Osteocyte (in vitro differentiated cells): ENCODE measurements at places on chromosomes 16 and 17. TPM values are rescaled to one million over a fixed set of nuclear protein-coding genes. Genes with fewer than 3 reads are reported as not detected.

- DNase-seq = no peak
- H3K4me3 ChIP-seq = peak overlapping the region; percentile 61
- H3K27ac ChIP-seq = peak overlapping the region; percentile 52
- H3K36me3 ChIP-seq = peaks cover 2% of the 10 kb centered on the region
Measured at GRCh38 chr16:85612191-85612800, 826 bp upstream of the GSE1 start.

DNA sequence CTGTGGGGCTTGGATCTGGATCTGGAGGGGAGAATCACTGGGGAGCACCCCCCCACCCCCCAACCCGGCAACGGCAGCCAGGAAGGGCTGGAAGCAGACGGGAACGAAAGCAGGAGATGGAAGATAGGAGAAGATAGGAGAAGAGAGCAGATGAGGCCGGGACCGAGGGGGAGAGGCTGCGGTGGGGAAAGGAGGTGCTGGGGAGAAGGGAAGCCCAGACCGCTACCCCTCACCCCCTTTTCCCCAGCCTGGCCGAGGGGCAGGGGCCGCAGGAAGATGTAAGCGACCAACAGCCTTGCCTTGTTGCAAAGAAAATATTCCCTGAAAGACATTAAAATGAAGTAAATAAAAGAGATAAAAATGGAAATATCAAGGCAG lies 26.8 kb upstream of the CBFA2T3 start:
- H3K27me3 ChIP-seq = peaks cover 7% of the 10 kb centered on the region
- no peak for DNase-seq
- H3K36me3 ChIP-seq = no peaks in the 10 kb centered on the region
- H3K27ac ChIP-seq = no peak overlapping the region

DNA sequence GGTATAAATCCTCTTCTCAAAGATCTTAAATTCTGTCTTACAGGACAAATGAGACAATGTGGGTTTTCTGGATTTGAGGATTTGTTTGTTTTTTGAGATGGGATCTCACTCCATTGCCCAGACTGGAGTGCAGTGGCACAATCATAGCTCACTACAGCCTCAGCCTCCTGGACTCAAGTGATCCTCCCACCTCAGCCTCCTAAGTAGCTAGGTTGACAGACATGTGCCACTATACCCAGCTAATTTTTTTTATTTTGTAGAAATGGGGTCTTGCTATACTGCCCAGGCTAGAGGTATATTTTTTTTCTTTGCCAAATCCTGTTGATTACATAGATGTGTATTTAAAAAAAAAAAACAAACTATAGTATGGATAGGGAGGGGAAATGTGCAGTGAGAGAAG lies 31.8 kb upstream of the SDR42E2 start:
- H3K4me1 ChIP-seq = no peaks in the 10 kb centered on the region
- no peak overlapping the region for H3K27ac ChIP-seq
- no peak overlapping the region for H3K4me3 ChIP-seq
- H3K36me3 ChIP-seq = no peaks in the 10 kb centered on the region
- peaks cover 4% of the 10 kb centered on the region for H3K27me3 ChIP-seq
- DNase-seq = no peak

Gene FOXN1
- total RNA-seq = not detected in 2 replicates

DNA sequence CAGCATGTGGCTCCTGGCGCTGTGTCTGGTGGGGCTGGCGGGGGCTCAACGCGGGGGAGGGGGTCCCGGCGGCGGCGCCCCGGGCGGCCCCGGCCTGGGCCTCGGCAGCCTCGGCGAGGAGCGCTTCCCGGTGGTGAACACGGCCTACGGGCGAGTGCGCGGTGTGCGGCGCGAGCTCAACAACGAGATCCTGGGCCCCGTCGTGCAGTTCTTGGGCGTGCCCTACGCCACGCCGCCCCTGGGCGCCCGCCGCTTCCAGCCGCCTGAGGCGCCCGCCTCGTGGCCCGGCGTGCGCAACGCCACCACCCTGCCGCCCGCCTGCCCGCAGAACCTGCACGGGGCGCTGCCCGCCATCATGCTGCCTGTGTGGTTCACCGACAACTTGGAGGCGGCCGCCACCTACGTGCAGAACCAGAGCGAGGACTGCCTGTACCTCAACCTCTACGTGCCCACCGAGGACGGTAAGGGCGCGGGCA lies 645 bp downstream of the NLGN2 start:
- no peaks in the 10 kb centered on the region for H3K27me3 ChIP-seq
- H3K4me3 ChIP-seq = no peak overlapping the region
- no peak for DNase-seq
- H3K36me3 ChIP-seq = peaks cover 24% of the 10 kb centered on the region
- no peak overlapping the region for H3K27ac ChIP-seq

GRCh38 chr17:35243561-35244340 lies 879 bp downstream of the SLFN5 start:
- DNase-seq = no peak
- peak overlapping the region; percentile 96 for H3K4me3 ChIP-seq
- peaks cover 46% of the 10 kb centered on the region for H3K4me1 ChIP-seq
- H3K27ac ChIP-seq = peak overlapping the region; percentile 100

GRCh38 chr17:5883775-5884665 lies 186.2 kb upstream of the WSCD1 start:
- no peaks in the 10 kb centered on the region for H3K27me3 ChIP-seq
- peak; percentile 56 for DNase-seq
- H3K36me3 ChIP-seq = no peaks in the 10 kb centered on the region
- H3K4me1 ChIP-seq = no peaks in the 10 kb centered on the region
- H3K4me3 ChIP-seq = no peak overlapping the region

- DNase-seq = no peak
- H3K27ac ChIP-seq = no peak overlapping the region
Measured at GRCh38 chr16:1895949-1896675, 22.1 kb downstream of the HS3ST6 start.

- no peak overlapping the region for H3K27ac ChIP-seq
- DNase-seq = no peak
Measured at GRCh38 chr16:58339452-58339981, 44.7 kb upstream of the PRSS54 start.

GRCh38 chr16:11915114-11915643 lies 577 bp downstream of the GSPT1 start:
- H3K36me3 ChIP-seq = no peaks in the 10 kb centered on the region
- peak overlapping the region; percentile 89 for H3K4me3 ChIP-seq
- peak overlapping the region; percentile 87 for H3K27ac ChIP-seq

Gene PRPSAP2
- total RNA-seq = 25.7 and 27.1 TPM in 2 replicates

DNA sequence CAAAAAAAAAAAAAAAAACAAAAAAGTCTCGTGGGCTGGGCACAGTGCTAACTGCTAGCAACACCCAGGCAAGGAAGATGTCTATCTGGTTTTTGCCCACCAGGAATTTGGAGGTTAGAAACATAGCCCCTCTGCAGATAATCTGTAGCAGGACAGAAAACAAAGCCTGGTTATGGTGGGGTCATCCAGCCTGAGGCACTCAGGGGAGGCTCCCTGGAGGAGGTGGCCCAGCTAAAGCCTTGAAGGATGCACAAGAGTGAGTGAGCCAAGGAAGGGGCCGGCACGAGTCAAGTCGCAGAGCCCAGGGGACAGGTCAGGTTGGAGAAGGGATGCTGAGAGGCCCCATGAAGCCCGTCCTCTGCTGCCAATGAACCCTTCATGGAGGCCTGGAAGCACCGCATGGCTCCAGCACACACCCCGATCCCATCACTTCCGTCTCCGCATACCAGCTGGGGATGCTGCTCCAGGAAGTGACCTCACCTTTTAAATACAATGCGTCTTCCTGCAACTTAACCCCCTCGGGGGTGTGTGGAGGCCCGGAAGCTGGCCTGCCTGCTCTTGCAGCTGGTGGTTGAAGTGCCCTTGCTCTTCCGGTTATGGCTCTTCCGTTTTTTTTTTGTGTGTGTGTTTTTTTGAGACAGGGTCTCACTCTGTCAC lies 86.5 kb downstream of the ENGASE start:
- no peaks in the 10 kb centered on the region for H3K4me1 ChIP-seq
- peaks cover 4% of the 10 kb centered on the region for H3K27me3 ChIP-seq
- H3K27ac ChIP-seq = no peak overlapping the region
- H3K4me3 ChIP-seq = no peak overlapping the region
- DNase-seq = no peak
- H3K36me3 ChIP-seq = no peaks in the 10 kb centered on the region

Gene MT1M
- 0.44 and 1.2 TPM in 2 replicates for total RNA-seq

GRCh38 chr16:6558126-6558525 lies 774.5 kb upstream of the RBFOX1 start:
- H3K27ac ChIP-seq = no peak overlapping the region
- no peaks in the 10 kb centered on the region for H3K4me1 ChIP-seq
- no peak for DNase-seq
- no peak overlapping the region for H3K4me3 ChIP-seq
- no peaks in the 10 kb centered on the region for H3K27me3 ChIP-seq

GRCh38 chr17:22265807-22266206 lies 573.5 kb downstream of the KCNJ18 start:
- no peak overlapping the region for H3K4me3 ChIP-seq
- H3K4me1 ChIP-seq = no peaks in the 10 kb centered on the region
- no peaks in the 10 kb centered on the region for H3K36me3 ChIP-seq

GRCh38 chr16:67277294-67277998 lies 1.9 kb upstream of the PLEKHG4 start:
- no peak for DNase-seq
- peaks cover 23% of the 10 kb centered on the region for H3K4me1 ChIP-seq
- peak overlapping the region; percentile 32 for H3K4me3 ChIP-seq
- H3K27ac ChIP-seq = peak overlapping the region; percentile 95
- no peaks in the 10 kb centered on the region for H3K36me3 ChIP-seq

DNA sequence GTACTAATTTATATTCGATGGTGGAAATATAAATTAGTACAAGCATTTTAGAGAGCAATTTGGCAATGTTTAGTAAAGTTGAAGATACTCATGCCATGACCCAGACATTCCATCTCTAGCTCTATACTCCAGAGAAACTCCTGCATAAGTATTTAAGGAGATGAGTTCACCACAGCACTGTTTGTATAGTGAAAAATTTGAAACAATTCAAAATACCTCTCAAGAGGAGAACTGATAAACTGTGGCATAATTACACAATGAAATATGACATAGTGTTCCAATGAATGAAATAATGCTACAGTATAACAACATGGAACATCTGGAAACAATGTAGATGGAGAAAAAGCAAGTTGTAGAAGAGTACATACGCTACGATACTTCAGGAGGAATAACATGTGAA lies 48.6 kb upstream of the IRX3 start:
- no peaks in the 10 kb centered on the region for H3K4me1 ChIP-seq
- no peak overlapping the region for H3K27ac ChIP-seq
- H3K27me3 ChIP-seq = peaks cover 29% of the 10 kb centered on the region
- DNase-seq = no peak
- no peaks in the 10 kb centered on the region for H3K36me3 ChIP-seq

DNA sequence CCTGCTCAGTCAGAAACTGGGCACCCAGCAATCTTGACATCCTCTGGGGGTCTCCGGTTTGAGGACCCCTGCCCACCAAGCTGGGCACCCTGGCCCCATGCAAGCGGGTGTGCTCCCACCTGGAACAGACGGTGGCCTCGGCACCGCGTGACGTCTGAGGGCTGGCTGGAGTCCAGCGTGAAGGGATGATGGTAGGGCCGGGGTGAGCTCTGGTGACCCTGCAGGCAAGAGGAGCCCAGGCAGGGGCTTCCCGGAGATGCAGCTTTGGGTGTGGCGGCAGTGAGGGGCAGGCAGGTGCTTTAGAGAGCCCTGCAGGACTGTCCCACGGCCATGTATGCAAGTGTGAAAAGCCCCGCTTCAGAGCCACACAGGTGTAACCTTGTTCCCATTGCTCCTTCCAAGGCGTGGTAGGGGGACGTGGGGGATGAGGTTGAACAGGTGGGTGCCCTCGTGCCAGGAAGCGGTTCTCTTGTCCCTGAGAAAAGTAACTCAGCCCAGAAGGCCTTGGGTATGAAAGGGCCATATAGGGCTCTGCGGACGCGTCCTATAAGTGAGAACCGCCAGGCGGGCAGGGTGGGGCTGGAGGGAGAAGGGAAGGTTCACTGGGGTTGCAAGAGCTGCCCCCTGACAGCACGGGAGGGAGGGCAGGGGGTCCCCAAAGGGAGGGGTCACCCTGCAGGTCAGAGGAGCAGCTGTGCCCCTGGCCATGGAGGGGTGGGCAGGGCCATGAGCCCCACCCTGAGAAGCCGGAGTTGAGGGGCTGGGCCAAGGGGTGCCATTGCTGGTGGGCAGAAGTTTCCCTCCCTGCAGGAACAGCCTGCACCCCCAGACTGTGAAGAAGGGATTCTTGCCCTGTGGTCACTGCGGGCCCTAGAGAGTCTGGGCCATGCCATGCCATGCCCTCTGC lies 9.2 kb downstream of the RGS11 start:
- H3K27me3 ChIP-seq = no peaks in the 10 kb centered on the region
- H3K4me3 ChIP-seq = no peak overlapping the region
- no peak for DNase-seq
- H3K36me3 ChIP-seq = peaks cover 7% of the 10 kb centered on the region

GRCh38 chr16:66871840-66872239 lies 8.5 kb upstream of the PDP2 start:
- DNase-seq = no peak
- no peak overlapping the region for H3K27ac ChIP-seq
- no peak overlapping the region for H3K4me3 ChIP-seq

DNA sequence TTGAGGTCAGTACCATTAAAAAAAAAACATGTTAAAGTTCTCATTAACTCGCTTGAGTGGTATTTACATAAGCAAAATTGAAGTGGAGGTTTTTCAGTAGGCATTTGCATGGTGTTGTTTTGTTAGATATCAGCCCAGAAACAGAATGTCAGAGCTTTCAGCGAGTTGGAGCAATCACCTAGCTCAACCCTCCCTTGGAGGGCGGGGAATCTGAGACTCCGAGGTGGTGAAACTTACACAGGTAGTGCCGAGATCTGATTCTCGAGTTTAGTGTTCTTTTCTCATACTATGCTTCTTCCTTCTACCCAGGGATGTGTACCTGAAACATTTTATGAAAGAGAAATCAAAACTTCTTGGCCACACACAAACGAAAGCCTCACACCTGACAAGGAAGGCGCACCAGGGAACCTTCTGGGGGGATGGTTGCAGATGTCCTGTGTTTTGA lies 6.6 kb downstream of the SEC14L1 start:
- no peak overlapping the region for H3K27ac ChIP-seq
- peaks cover 53% of the 10 kb centered on the region for H3K36me3 ChIP-seq
- H3K4me1 ChIP-seq = peaks cover 54% of the 10 kb centered on the region
- no peak overlapping the region for H3K4me3 ChIP-seq
- H3K27me3 ChIP-seq = no peaks in the 10 kb centered on the region
- DNase-seq = no peak

Gene HBM
- total RNA-seq = not detected in 2 replicates

Gene ANKS3
- 30.0 TPM in 2 replicates for total RNA-seq

Gene NOD2
- total RNA-seq = not detected in 2 replicates

Gene TBC1D28
- not detected in 2 replicates for total RNA-seq
